ENCODE measurements at places on chromosomes 4 and X.
A peak's percentile ranks its signal among the peaks of the same experiment; 100 is the strongest.

- no peaks in the 10 kb centered on the region for H3K27me3 ChIP-seq
- H3K27ac ChIP-seq = peak overlapping the region; percentile 72
- peaks cover 13% of the 10 kb centered on the region for H3K4me1 ChIP-seq
- no peak for DNase-seq
Observed at GRCh38 chrX:46279925-46280313, 265.3 kb downstream of the ZNF674 start.

DNA sequence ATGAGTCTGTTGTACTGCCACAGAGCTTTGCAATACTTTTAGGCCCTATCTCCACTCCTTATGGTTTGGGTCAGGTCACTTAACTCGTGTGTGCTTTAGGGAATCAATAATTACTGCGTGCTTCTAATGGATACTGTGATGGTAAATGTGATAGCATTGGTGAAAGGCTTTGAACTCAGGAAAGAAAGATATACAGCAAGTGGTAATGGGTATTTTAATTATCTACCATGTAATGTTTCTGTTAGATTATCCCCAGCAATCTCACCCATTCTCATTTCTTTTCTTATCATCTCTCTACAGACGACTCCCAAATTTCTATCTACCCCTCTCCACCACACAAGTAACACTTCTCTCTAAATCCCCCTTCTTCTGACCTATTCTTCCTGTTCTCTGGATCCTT, 128.6 kb downstream of the GPC3 start:
- H3K36me3 ChIP-seq = no peaks in the 10 kb centered on the region
- no peak overlapping the region for H3K27ac ChIP-seq
- H3K27me3 ChIP-seq = no peaks in the 10 kb centered on the region
- H3K4me1 ChIP-seq = no peaks in the 10 kb centered on the region

DNA sequence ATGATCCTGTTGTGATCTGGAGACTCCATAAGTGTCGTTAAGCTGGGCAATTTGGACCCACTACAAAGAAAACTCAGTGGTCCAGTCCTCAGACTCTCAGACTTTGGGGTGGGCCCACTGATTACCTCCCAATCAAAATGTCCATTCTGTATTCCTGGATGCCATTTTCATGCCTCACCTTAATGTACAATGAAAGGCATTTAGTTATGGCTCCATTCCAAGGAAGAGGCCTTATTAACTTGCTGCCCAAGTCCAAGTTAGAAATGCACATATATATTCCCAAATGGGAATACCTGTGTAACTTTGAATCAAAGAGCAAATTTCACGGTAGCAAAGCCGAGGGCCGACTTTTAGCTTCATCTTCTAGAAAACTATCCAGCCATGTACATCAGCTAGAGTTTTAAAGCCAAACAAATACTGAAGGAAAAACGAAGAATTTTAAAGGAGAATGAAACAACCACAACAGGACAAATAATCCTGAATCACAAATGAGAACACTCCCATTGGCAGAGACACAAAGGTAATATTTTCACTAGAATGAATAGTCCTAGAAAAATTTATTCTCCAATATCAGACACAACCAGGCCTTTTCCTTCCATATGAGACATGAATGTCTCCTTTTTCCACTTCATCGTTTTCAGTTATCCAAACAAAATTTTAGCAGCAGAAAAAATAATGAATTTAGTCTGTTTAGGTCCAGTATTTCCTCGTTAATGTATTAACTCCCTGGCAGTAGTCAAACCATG, 63.7 kb upstream of the HHIP start:
- DNase-seq = no peak
- H3K27ac ChIP-seq = no peak overlapping the region
- H3K36me3 ChIP-seq = no peaks in the 10 kb centered on the region
- H3K27me3 ChIP-seq = no peaks in the 10 kb centered on the region
- H3K4me1 ChIP-seq = no peaks in the 10 kb centered on the region

DNA sequence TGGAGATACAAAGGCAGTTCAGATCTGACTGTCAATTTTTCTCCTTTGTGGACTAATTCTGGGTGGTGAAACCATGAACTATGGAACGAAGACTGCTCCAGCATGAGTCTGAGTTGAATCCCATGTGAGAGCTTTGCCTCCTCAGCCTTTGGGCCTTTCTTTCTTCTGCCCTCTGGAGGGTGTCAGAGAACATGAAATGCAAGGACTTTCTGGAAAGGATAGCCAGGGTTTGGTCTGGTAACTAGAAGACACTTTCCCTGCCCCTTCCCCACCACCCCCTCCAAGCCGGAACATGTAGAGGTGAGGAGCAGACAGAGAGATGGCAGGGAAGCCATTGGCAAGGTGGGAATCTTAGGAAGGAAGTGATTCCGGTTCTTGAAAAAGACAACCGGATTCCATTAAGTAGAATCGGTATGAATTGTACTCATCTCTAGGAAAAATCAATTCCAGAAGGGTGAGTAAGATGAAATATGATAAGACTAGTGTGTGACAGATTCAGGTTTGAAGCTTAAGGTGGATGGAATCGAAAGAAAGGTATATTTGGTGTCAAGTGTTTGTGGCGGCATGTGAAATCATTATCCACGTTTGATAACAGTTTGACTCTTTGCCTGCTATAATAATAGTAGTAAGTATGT, 19.0 kb downstream of the FHL1 start:
- H3K4me3 ChIP-seq = no peak overlapping the region
- no peaks in the 10 kb centered on the region for H3K4me1 ChIP-seq
- H3K36me3 ChIP-seq = no peaks in the 10 kb centered on the region
- no peak for DNase-seq
- H3K27me3 ChIP-seq = no peaks in the 10 kb centered on the region

DNA sequence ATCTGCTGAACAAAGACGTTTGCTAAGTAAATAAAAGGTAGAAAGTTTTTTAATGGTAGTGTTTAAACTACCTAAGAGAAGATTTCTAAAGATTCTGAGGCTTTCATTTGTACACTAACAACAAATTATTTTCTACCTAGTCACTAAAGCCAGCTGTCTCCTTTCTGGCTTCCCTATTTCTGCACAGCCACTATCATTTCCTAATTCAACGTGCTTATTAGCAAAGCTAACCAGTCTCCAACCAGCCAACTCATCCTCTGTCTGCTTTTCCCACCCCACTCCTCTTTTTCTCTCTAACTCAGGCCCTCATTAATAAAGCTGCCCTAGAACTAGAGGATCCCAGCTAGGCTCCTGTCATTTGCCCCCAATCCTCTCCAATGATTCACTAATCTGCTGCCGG, 118.2 kb downstream of the ZNF827 start:
- H3K36me3 ChIP-seq = peaks cover 62% of the 10 kb centered on the region
- DNase-seq = no peak
- H3K4me3 ChIP-seq = no peak overlapping the region
- no peaks in the 10 kb centered on the region for H3K27me3 ChIP-seq
- H3K4me1 ChIP-seq = peaks cover 22% of the 10 kb centered on the region

DNA sequence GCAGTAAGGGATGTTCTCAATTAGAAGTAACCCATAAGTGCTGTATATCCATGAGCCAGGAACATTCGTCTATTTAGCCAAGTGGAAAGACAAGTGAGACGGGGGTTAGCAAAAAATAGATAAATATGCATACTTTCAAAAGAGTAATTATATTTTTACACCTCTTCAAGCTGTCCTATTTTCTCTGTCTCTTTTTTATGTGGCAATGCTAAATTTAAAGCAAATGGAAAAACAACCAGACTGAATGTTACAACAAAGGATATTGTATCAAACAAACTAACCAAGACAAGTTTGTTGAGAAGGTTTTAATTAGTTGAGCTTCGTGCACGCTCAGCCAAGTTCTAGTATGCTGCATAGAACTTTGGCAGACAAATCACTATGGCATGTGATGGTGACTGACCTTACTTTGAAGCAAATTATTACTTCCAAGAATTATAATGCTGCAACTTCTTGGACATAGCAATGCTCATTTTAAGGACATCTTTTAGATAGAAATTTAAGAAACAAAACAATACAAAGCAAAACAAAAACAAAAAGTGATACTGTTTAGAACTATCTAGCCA, 61.4 kb upstream of the TMEM150C start:
- no peaks in the 10 kb centered on the region for H3K36me3 ChIP-seq
- no peak overlapping the region for H3K4me3 ChIP-seq
- H3K4me1 ChIP-seq = no peaks in the 10 kb centered on the region
- no peak overlapping the region for H3K27ac ChIP-seq
- no peaks in the 10 kb centered on the region for H3K27me3 ChIP-seq
